ENCODE measurements at places on chromosomes 2 and 18.

- no peak for DNase-seq
Observed at GRCh38 chr2:156867201-156867600, 390.3 kb upstream of the GALNT5 start.

DNA sequence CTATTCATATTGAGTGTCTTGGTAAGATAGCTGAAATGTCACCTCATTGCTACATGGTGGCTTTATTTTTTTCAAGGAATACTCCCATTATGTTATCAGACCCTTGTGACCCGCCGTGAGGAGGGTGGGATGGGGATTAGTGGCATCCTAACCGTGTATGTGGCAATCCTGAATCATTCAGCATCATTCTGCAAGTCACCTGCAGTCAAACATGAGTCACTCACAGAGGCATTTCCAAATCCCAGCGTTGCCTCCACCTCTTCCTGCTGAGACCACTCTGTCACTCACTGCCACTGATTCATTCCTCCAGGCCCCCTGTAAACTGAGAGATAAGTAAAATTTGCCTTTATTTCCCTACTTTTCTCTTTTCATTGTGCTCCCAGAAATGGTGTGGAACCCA, 307.4 kb upstream of the KLHL29 start:
- DNase-seq = no peak

- DNase-seq = no peak
Observed at GRCh38 chr2:180599804-180600203, 380.6 kb upstream of the UBE2E3 start.

DNA sequence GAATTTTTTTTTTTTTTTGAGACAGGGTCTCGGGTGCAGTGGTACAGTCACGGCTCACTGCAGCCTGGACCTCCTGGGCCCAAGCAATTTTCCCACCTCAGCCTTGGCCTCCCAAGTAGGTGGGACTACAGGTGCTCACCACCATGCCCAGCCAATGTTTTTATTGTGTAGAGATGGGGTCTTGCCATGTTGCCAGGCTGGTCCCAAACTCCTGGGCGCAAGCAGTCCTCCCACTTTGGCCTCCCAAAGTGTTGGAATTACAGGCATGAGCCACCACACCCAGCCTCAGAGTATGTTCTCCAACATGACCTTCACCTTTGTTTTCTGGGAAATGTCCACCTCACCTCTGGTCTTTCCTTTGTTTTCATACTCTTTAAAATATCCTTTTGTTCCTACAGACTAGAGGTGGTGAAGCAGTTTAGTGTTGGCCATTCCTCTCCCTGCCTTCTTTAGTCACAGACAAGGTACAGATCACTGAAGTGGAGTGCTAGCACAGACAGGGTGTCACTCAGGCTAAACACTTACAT, 19.5 kb upstream of the MOCOS start:
- DNase-seq = no peak

DNA sequence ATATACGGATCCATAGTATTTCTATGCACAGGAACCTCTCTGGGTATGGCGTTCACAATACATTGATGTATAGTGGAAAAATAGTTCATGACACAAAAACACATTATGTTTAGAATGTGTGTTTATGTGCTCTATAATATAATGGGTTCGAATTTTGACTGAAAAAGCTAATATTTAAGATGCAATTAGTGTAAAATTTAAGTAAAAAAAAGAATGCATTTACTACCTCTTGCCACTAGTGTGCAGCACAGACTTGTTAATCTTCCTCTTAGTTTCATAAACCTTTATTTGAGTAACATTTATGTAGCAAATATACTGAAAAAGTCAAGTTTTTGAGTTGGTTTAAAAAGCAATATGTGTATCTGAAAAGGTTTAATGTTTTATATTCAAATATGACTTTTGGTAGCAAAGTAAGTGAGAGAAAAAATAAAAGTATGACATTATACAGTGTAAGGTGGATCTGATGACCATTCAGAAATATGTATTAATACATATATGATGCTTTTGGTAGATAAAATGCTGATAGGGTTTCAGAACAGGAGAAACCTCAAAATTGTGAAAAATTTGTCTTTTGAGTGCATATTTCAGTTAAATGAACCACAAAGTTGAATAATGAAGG, 49.4 kb downstream of the CCDC102B start:
- peak; percentile 53 for DNase-seq

DNA sequence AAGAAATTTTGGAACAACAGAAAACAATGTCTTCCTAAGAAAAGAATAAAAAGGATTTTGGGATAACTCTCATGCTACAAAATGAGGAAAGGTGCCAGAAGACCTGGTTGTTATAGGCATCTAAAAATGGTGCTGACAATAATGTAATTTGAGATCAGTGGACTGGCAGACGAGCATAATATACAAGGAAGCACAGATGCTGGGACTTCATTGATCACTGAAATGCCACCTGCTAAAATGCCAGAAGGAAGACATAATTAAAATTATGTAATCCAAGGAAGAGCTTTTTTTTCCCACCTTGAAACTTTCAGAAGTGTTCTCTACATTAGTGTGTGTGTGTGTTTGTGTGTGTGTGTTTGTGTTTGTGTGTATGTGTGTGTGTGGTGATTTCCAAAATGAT, 535.9 kb downstream of the XIRP2 start:
- no peak for DNase-seq

- peak; percentile 67 for DNase-seq
Observed at GRCh38 chr2:39851651-39852110, 72.6 kb upstream of the THUMPD2 start.

- DNase-seq = no peak
Observed at GRCh38 chr2:96181529-96181928, 27.1 kb downstream of the STARD7 start.

GRCh38 chr2:160126756-160127155, 64.3 kb upstream of the PLA2R1 start:
- DNase-seq = no peak

- no peak for DNase-seq
Observed at GRCh38 chr2:210544831-210545230, 11.6 kb upstream of the CPS1 start.

- no peak for DNase-seq
Observed at GRCh38 chr2:164369366-164369765, 251.9 kb downstream of the GRB14 start.

GRCh38 chr18:47574966-47575365, 323.5 kb upstream of the SKOR2 start:
- DNase-seq = peak; percentile 75

DNA sequence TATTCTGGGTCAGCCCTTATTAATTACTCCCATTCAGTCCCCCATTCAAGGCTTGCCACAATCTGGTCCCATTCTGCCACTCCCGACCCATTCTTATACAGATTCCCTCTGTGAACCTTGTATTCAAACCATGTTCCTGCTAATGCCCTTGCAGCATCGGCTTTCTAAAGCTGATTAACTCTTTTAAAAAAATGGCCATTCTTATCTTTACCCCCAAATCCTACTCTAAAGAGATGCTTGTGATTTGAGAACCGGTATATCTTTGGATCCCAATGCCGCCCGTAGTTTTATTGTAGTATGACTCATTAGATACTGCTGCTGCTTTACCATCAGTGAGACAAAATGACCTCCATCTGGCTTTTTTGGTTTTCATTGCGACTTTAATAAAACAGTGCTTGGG, 72.2 kb downstream of the XRCC5 start:
- DNase-seq = no peak
